Muscle of leg (tissue), 16 donors: ENCODE measurements at places on chromosomes 6 and 20.

DNA sequence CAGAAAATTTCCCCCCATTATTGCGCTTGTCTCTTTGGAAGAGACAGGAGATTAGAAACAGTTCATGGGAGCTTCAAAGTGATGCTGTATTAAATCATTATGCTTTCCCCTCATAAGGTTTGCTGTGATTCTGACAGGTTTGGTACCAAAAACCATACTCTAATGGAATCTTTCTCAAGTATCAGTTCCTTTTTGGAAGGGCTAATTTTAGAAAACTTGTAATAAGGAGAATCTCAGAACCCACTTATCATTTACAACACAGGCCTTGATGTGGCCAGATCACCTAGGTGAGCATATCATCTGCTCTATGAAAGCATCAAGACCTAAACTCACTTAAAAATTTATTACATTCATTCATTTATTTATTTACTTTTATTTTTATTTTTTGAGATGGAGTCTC, 51.2 kb downstream of the TP53INP2 start:
- peaks cover 34% of the 10 kb centered on the region for H3K36me3 ChIP-seq
- H3K27me3 ChIP-seq = no peaks in the 10 kb centered on the region
- no peak for DNase-seq
- no peak overlapping the region for H3K4me3 ChIP-seq
- no peak overlapping the region for H3K27ac ChIP-seq

DNA sequence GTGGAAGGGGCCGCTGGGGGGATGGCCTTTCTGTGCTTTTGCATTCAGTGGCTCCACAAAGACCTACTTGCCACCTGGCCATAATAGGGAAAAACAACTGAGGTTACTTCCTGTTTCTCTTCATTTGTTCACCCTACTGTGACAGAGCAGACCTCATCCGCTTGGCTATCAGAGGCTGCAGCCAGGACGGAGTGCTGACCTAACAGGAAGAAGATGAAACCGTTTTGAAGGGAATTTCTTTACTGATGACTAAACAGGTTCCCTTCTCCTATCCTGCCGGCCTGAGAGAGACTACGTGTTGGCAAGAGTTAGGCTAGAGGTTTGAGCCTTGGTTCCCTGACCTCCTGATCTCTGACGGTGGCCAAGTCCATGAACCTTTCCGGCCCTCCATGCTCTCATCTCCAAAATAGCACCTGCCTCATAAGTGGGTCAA, 21.3 kb downstream of the PRR18 start:
- no peaks in the 10 kb centered on the region for H3K36me3 ChIP-seq
- no peaks in the 10 kb centered on the region for H3K4me1 ChIP-seq
- H3K27me3 ChIP-seq = peaks cover 29% of the 10 kb centered on the region
- DNase-seq = peak; percentile 29
- no peak overlapping the region for H3K27ac ChIP-seq
- no peak overlapping the region for H3K4me3 ChIP-seq

- no peak for DNase-seq
- no peaks in the 10 kb centered on the region for H3K36me3 ChIP-seq
Measured at GRCh38 chr6:43964659-43965570, 162.3 kb downstream of the MRPL14 start.

DNA sequence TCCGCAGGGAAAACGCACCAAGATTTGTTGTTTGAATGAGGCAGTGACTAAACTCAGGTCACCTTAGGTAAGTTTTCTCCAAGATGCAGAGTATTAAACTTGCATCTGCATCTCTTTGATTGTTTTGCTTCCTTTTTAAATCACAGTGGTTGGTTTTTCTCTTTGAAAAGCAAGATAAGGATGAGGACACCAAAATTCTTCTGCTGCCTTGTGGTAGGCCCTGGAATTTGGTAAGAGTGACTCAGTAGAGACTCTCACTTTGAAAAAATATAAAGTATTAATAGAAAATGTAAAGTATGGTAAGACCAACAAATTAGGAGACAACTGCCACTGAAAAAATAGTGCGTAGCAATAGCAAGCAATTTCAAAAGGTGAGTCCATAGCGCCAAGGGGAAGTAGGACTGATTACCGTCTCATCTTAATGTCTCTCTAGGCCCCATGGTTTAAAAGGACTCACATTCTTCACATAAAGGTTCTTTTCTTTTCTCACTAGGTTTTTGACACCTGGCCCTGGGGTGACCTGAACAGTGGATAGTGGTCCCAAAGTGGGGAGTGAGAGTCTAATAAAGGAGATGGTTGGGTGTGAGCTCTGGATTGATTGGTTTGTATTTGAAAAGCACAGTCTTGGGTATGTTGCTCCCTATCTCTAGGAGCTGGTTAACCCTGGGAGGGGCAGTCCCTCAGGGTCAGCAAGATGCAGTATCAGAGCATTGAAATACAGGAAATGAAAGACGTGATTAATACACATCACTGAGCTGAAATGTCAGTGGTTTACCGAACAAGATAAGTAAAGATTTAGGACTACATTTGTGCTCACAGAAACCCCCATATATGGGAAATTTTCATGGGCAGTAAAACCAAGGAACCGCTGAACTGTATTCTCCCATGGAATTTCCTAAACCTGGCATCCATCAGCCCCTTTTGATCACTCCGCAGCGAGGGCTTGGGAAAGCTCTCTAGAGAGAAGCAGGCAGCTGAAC, 221.2 kb downstream of the SLC24A3 start:
- H3K27ac ChIP-seq = no peak overlapping the region
- DNase-seq = no peak
- peaks cover 13% of the 10 kb centered on the region for H3K4me1 ChIP-seq
- no peak overlapping the region for H3K4me3 ChIP-seq

- H3K27ac ChIP-seq = peak overlapping the region; percentile 52
- peaks cover 43% of the 10 kb centered on the region for H3K4me1 ChIP-seq
- DNase-seq = peak; percentile 20
- H3K36me3 ChIP-seq = peaks cover 13% of the 10 kb centered on the region
- peak overlapping the region; percentile 79 for H3K4me3 ChIP-seq
Measured at GRCh38 chr20:36773107-36773596, 411 bp downstream of the DSN1 start.

- no peaks in the 10 kb centered on the region for H3K4me1 ChIP-seq
- H3K27me3 ChIP-seq = no peaks in the 10 kb centered on the region
- H3K27ac ChIP-seq = no peak overlapping the region
- no peak for DNase-seq
Measured at GRCh38 chr6:140586426-140587061, 1212.1 kb upstream of the CITED2 start.

DNA sequence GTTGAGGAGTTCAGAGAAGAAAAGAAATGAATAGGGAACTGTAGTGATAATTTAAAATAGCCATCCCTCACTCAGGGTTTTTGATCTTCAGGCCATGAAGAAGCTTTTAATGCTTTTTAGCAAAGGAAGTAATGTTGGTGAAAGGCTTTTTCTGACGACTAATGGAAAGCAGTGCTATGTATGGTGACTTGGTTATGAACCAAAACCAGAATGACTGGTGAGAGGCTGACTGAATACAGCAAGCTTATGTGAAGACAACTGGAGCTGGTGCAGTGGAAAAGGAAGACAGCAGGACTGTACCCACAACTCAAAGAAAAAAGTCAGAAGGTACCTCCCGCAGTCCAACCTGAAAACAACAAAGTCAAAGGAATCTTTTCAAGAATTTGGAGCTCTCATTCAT, 118.8 kb downstream of the PRDM1 start:
- no peaks in the 10 kb centered on the region for H3K4me1 ChIP-seq
- DNase-seq = no peak
- H3K36me3 ChIP-seq = peaks cover 3% of the 10 kb centered on the region
- no peak overlapping the region for H3K4me3 ChIP-seq
- H3K27ac ChIP-seq = no peak overlapping the region
- no peaks in the 10 kb centered on the region for H3K27me3 ChIP-seq

- H3K27me3 ChIP-seq = no peaks in the 10 kb centered on the region
- H3K27ac ChIP-seq = no peak overlapping the region
- H3K4me3 ChIP-seq = no peak overlapping the region
- no peak for DNase-seq
Measured at GRCh38 chr6:70389261-70389660, 24.0 kb upstream of the FAM135A start.

GRCh38 chr6:154236646-154237301, 119.8 kb downstream of the IPCEF1 start:
- H3K4me1 ChIP-seq = no peaks in the 10 kb centered on the region
- no peak overlapping the region for H3K27ac ChIP-seq
- DNase-seq = no peak
- H3K4me3 ChIP-seq = no peak overlapping the region

- H3K36me3 ChIP-seq = no peaks in the 10 kb centered on the region
- no peak overlapping the region for H3K27ac ChIP-seq
- peaks cover 20% of the 10 kb centered on the region for H3K27me3 ChIP-seq
- peaks cover 21% of the 10 kb centered on the region for H3K4me1 ChIP-seq
- DNase-seq = peak; percentile 41
Measured at GRCh38 chr6:37783025-37783855, 36.3 kb upstream of the ZFAND3 start.
